DMS79 (cell line): ENCODE measurements at places on chromosomes 11 and 22.

GRCh38 chr22:17988800-17989513, 35.4 kb downstream of the MICAL3 start:
- DNase-seq = no peak

GRCh38 chr22:46587492-46588278, 32.5 kb upstream of the GRAMD4 start:
- no peak for DNase-seq

GRCh38 chr11:72737336-72737735, 14.9 kb downstream of the ARAP1 start:
- no peak for DNase-seq

GRCh38 chr11:113728814-113729213, 22.7 kb upstream of the TMPRSS5 start:
- no peak for DNase-seq

- no peak for DNase-seq
Measured at GRCh38 chr11:86765203-86765602, 35.1 kb upstream of the PRSS23 start.

DNA sequence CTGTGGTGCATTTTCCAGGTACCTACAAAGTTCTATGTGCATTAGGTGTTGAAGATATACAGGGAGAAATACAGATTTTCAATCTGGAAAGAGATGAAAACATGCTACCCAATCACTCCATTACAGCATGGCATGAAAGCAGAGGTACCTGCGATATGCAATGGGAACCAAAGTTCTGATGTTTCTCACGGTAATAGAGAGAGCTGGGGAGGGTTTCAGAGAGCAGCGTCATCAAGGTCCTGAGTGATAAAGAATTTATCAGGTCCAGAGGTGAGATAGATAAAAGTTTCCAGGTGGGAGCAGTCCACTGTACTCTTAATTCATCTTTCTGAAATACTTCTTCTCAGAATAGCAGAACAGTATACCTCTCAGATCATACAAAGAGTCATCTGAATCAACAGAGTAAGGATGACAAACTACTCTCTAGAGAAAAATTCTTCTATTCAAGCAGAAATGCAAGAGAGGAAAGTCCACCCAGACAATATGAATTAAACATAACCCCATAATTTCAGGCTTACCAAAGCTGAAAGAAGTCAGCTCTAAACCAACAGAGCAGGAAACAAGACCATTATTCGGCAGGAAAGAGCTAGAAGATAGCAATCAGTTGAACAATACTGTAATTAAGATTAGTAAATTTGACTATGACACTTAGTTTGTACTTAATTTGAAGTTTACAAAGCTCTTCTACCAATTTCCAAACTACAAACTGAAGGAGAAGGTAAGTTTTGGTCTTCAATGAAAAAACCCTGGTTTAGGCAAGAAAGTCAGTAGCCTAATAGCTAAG, 12.8 kb downstream of the CTSC start:
- no peak for DNase-seq

GRCh38 chr11:105900515-105901035, 121.5 kb downstream of the MSANTD4 start:
- no peak for DNase-seq

GRCh38 chr22:27844256-27844655, 42.7 kb upstream of the MN1 start:
- no peak for DNase-seq

GRCh38 chr11:363948-364761, 5.1 kb upstream of the B4GALNT4 start:
- no peak for DNase-seq

DNA sequence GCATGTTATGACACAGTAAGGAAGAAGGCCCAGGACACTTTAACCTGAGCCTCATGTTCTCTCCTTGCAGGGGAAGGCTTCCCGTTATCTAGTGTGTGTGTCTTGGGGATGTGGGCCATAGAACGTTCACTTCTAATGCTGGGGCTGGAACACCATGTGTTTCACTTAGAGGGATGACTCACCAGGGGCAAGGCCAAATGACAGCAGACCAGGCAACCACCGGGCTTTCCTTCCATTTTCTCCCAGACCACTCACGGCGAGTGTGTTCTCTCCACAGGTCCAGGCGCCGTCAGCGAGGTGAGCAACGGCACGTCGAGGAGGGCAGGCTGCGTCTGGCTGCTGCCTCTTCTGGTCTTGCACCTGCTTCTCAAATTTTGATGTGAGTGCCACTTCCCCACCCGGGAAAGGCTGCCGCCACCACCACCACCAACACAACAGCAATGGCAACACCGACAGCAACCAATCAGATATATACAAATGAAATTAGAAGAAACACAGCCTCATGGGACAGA, 964.4 kb downstream of the NTM start:
- no peak for DNase-seq

- no peak for DNase-seq
Measured at GRCh38 chr11:126660761-126661425, 305.4 kb downstream of the ST3GAL4 start.

DNA sequence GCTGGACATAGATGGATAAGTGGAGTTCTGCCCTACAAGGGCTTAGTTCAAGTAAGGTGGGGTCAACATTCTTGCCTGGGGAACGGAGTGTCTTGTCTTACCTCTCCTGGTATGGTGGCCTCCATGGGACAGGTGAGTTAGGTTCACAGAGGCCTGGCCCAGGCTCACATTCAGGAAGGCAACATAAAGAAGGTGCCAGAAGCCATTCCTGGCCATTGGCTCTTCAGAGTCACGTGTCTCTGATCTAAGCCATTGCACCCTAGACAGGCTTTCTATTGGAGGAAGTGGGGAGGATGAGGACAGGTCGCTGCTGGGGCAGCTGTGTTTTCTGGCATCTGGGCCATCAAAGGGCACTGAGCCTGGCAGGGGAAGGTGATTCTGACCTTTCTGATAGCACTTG, 14.8 kb downstream of the LMO2 start:
- DNase-seq = no peak

GRCh38 chr22:37088108-37088605, 21.4 kb downstream of the TMPRSS6 start:
- no peak for DNase-seq
